Thoracic aorta (tissue), 2 donors: ENCODE measurements at places on chromosomes 16 and 17. TPM values are rescaled to one million over a fixed set of nuclear protein-coding genes. Genes with fewer than 3 reads are reported as not detected.

Gene SLC9A5
- total RNA-seq = 1.8 TPM

DNA sequence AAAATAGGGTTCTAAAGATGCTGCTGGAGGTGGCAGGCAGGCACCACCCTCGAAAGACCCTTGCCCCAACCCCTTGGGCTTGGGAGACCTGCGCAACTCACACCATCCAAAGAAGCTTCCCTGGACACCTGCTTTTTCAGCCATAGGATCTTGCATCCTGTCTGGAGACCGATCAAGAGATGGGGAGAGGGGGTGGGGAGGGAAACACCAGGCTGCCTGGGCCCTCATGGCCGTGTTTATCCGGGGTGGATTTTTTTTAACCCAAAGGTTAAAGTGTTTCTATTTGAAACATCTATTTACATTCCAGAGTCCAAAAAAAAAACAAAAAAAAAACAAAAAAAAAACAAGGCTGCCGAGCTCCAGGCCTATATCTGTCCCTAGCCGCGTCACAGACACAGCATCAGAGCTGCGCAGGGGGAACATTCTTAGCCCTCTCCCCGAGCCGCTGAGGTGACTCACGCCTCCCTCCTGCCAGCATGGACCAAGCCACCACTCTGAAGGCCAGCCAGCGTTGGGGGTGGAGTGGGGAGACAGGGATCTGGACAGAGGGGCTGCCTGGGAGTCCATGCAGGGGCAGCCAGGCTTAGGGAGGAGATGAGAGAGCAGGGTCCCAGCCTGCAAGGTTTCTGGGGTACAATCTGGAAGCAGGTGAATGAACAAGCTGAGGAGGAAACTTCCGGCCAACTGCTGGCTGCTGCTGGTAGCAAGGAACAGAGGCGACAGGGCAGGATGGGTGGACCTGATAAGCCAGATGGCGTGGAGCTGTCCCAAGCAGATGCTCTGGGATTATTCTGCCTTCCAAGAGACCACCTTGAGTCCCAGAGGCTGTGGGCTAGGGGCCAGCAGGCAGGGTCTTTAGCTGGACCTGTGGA, 14.8 kb downstream of the HDAC5 start:
- peaks cover 63% of the 10 kb centered on the region for H3K4me1 ChIP-seq
- H3K36me3 ChIP-seq = no peaks in the 10 kb centered on the region
- H3K4me3 ChIP-seq = peak overlapping the region; percentile 80
- H3K27me3 ChIP-seq = no peaks in the 10 kb centered on the region

Gene ITFG1
- total RNA-seq = 47.7 TPM

Gene MRPS23
- 16.6 TPM for total RNA-seq

- peak overlapping the region; percentile 26 for H3K4me3 ChIP-seq
- H3K4me1 ChIP-seq = peaks cover 30% of the 10 kb centered on the region
- H3K27me3 ChIP-seq = no peaks in the 10 kb centered on the region
- H3K36me3 ChIP-seq = peaks cover 36% of the 10 kb centered on the region
- peak; percentile 48 for DNase-seq
Measured at GRCh38 chr17:1087381-1088241, 90.7 kb downstream of the TIMM22 start.
